ENCODE measurements at places on chromosomes 7 and 10.

GRCh38 chr10:128163701-128164100 lies 37.5 kb upstream of the MKI67 start:
- DNase-seq: no peak

- DNase-seq: no peak
Observed at GRCh38 chr10:122083478-122084025, 94.6 kb downstream of the TACC2 start.

DNA sequence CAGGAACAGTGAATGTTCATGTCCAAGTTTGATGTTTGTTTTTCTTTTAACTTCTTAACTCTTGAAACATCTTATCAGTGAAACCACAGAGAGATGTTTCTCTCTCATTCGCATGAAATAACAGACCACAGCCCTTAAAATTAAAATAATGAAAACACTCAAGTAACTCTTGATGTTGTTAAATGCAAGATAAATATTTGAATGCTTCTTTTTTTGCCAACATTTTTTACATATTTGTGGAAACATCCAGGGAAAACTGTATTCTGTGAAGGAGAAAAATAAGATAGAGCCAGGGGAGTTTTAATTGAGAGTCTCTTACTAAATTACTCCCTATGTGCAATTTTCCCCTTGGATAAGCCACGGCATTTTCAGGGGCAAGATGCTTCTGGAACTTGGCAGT lies 361.8 kb upstream of the MGMT start:
- DNase-seq: no peak

DNA sequence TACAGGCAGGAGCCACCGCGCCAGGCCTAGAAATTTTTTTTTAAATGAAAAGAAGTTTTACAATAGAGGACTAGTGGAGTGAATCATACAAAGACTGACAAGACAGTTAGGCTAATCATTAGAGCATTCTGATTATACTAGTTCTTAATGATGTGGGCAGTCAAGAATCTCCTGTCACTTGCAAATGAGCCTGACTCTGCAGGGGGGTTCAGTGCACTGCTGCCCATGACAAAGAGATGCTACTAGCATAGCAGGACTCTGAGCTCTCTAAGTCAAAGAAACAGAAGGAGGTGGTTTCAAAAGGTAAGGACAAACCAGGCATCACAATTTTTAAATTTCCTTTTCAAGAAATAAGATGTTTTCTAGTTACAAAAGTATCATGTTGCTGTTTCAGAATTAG lies 59.0 kb downstream of the CCDC6 start:
- no peak for DNase-seq

Data from stimulated activated CD4-positive, alpha-beta T cell treated with anti-CD3 and anti-CD28 coated beads, Interleukin-2, amount 100 ng/mL, for 4 hours (primary cell).